ENCODE measurements at places on chromosomes 11 and 22.
A peak's percentile ranks its signal among the peaks of the same experiment; 100 is the strongest.

GRCh38 chr11:43632181-43632580 is 48.4 kb upstream of the HSD17B12 start:
- no peak for DNase-seq

DNA sequence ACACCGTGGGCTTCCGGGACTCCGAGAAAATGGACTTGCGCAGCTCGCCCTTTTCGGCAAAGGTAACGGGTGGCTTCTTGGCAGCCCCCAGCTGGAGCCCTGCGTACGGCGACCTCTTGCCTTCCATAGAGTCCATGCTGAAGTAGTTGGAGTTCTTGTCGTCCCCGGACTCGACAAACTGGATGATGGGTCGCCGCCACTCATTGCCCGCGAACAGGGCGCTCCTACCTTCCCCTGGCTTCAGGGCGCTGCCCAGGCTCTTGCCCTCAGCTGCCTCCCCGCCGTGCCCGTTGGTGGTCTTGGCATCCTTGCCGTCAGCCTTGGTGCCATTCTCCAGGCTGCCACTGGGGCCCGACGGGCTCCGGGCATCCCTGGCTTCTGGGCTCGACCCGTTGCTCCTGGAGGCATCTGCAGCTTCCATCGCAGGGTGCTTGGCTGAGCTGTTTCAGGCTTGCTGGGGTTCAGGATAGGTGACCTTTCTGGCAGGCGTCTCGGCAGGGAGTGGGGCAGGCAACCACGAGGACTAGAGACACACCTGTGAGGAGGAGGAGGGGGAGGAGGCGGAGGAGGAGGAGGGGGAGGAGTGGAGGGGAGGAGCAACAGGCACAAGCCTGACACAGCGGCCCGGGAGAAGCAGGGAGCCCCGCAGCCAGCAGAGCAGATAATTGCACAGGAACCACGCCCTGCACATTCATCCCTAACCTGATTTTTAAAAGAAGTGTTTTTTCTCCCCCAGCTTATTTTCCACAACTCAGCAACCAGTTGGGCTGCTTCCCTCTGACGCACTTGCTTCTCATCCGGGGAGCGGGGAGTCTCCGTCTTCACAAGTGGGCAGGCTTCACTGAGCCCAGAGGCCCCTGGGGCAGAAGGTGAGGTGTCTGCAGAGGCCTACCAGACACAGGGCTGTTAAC is at the start of gene TRIM29:
TRIM29 (minus strand) TSS at position 503 of the 911 bp plus-strand sequence; CDS start at position 421, 82 bp downstream.
- DNase-seq = no peak

- no peak for DNase-seq
Measured at GRCh38 chr11:26109658-26110368, 222.1 kb upstream of the ANO3 start.

DNA sequence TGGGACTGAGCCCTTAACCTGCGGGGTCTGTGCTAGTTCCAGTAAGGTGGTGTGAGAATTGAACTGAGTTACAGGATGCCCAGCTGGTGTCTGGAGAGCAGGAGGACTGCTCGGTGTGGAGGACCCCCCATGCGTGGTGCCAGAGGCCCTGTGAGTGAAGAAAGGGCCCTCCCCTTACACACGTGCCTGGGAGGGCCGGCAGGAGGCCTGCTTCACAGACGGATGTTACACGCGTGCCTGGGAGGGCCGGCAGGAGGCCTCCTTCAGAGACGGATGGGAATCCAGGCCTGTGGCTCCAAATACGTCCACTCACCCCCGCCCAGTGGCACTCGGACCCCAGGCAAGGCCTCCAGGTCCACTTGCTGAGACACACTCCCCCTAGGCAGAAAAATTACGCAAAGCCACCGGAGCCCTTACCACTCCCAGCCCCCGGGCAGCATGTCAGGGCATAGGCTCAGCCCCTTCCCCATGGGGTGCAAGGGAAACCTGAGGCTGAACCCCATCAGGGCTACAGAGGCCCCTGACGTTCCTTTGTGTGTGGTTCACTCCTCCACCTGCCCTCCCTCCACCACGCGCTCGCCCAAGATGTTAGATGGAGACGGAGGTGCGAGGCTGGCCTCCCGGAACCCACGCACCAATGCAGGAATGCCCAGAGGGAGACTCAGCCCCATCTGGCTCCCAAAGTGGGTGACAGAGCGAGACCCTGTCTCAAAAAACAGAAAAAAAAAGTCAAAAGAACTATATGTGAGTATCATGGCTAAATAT is 227.8 kb downstream of the BRD1 start:
- no peak for DNase-seq

GRCh38 chr11:63179432-63180041 is 35.5 kb upstream of the SLC22A24 start:
- DNase-seq = no peak

DNA sequence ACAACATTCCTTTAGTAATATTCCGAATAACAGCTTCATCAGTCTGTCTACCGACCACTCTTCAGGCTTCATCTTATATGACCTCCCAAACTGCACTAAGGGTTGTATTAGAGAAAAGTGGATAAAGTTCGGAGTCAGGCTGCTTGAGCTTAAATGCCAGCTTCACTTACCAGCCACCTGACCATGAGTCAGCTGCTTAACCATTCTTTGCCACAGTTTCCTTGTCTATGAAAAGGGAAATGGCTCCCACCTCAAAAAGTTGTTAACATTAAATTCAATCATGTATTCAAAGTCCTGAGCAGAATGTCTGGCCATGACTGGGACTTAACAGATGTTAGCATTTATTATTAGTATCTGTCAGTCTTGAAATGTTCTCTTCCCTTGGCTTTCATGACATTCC is 20.9 kb downstream of the LIMK2 start:
- DNase-seq = no peak

DNA sequence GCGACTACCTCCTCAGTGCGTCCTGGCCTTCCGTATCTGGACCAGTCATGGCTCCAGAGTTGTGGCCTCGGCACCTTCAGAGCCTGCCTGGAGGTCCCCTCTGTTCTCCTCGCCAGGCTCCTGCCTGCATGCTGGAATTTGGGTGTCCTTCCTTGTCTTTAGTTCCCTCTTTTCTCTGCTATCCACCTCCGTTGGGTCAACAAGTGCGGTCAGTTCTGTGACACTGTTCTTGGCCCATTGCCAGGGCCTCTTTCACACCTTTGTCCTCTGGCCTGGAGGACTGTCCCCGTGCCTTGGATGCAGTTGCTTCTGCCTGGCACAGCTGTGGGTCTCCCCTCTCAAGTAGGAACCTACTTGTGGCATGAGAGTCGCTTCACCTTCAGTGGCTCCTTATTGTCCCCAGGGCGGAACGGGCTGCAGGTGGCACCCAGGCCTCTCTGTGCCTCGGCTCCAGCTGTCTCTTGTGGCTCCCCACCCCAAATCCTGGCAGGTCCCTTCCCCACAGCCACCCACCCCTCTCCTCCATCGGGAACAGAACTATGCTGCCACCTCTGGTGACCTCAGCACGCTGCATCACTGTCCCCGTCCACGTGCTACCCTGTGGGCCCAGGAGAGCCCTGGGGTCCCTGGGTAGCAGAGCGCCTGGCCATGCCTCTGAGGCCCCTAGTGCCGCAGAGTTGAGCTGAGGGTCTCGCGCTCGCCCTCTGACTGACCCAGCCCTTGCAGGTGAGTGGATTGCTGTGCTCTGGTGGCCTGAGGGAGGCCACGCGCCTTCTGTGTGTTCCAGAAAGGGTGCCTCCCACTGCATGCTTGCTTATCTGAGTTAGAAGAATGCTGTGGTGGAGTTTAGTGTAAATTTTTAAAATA is 4.7 kb downstream of the DGCR8 start:
- no peak for DNase-seq

DNA sequence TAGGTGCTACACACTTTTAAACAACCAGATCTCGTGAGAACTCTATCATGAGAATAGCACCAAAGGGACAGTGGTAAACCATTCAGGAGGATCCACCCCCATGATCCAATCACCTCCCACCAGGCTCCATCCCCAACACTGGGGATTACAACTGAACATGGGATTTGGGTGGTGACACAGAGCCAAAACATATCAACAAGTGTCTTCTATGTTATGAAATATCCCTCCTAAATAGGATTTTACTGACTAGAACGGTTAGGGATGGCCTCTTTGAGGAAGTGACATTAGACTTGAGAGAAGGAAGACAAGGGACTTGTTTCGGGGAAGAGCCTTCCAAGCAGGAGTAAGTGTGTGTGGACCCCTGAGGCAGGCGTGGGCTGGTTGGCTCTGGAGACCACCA is 11.9 kb upstream of the MRPL11 start:
- DNase-seq = no peak

DNA sequence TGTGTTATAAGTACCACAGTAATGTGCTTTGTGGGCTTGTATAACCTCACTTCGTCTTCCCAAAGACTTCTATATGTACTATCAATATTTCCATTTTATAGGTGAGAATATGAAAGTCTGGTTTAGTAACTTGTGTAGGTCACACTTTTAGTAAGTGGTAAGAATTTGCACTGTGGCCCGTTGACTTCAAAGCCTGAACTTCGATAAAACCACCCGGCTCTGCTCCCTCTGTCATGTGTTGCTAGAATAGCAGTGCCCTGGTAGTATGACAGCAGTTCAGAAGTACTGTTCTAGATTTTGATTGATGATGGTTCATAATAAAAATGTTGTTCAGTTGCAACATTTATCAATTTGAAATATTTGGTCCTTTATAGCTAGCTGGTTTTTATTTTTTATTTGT is 110.2 kb upstream of the SORL1-AS1 start:
- DNase-seq = no peak

GRCh38 chr22:50030297-50031188 is 18.0 kb upstream of the IL17REL start:
- DNase-seq = peak; percentile 69
